Common myeloid progenitor, CD34-positive (primary cell): ENCODE measurements at places on chromosomes 5 and 9.
A peak's percentile ranks its signal among the peaks of the same experiment; 100 is the strongest.

GRCh38 chr5:17838469-17838868 is 204.2 kb downstream of the TAF11L14 start:
- no peak for DNase-seq

DNA sequence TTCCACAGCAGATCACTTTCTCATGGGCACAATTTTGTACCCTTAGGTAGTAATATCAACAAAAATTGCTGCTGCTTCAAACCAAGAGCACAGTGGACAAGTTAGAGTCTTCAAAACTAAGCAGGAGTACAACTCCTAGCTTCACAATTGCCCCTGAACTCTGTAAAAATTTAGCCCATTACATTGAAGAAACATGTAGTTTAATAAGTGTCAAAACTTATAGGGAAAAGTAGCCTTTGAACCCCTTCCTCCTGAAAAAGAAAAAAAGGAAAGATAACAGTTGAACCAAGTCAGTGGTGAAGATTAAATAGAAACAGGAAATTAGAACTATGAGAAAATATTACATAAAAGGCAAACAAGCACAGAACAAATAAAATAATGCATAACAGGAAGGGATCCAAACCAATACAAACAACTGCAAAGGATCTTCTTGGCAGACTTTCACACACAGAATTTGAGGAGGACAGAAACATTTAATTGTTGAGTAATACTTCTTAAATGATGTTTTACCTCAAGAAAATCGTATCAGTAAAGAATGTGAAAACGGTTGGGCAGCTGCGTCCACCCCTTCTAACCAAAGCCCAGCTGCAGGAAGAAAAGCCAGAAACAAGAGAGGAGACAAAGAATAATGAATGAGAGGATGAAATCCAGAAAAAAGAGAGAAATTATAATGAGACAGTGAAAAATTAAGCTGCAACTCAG is 636.0 kb downstream of the NR2F1-AS1 start:
- DNase-seq, result no peak

GRCh38 chr5:17801595-17801994 is 167.3 kb downstream of the TAF11L14 start:
- DNase-seq, result no peak

DNA sequence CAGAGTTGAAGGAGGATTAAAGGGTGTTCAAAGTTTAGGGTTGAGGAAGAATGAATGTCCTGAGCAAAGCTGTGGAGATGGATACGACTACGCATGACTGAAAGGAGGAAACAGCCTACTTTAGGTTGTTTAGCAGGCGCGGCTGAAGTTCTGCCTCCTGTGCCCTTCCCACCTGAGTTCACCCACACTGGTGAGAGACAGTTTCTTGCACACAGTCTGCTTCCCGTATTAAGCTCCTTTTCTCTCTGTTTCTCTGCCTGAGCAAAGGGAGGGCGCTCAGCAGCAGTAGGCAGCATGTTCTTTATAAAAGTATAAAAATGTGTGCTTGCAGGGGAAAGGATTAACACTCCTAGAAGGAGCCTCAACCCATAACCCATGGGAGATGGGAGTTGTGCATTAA is 224.0 kb upstream of the SMARCA2 start:
- DNase-seq, result no peak

- no peak for DNase-seq
Observed at GRCh38 chr5:92119110-92119509, 736.0 kb upstream of the ARRDC3 start.

DNA sequence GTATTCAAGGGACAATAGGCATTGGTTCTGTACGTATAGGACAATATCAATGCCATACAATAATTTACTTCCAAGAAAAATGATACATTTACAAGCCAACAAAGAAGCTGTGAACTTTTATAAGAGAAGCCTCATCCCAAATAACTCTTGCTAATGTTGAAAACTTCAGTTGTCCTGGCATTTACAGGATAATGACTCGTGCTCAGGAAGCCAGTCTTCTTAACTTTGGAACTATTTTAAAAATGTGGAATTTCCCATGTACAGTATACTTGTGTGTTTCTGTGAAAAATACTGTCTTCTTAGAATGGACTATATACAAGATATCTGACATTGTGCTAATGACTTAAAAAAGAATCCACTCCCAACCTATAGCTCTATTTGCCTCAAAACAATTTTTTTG is 1479.3 kb upstream of the CDH9 start:
- DNase-seq, result no peak

GRCh38 chr9:132014218-132014805 is 65.4 kb downstream of the MED27 start:
- no peak for DNase-seq

- DNase-seq, result no peak
Observed at GRCh38 chr9:33946779-33947535, 101.7 kb downstream of the UBAP2 start.

DNA sequence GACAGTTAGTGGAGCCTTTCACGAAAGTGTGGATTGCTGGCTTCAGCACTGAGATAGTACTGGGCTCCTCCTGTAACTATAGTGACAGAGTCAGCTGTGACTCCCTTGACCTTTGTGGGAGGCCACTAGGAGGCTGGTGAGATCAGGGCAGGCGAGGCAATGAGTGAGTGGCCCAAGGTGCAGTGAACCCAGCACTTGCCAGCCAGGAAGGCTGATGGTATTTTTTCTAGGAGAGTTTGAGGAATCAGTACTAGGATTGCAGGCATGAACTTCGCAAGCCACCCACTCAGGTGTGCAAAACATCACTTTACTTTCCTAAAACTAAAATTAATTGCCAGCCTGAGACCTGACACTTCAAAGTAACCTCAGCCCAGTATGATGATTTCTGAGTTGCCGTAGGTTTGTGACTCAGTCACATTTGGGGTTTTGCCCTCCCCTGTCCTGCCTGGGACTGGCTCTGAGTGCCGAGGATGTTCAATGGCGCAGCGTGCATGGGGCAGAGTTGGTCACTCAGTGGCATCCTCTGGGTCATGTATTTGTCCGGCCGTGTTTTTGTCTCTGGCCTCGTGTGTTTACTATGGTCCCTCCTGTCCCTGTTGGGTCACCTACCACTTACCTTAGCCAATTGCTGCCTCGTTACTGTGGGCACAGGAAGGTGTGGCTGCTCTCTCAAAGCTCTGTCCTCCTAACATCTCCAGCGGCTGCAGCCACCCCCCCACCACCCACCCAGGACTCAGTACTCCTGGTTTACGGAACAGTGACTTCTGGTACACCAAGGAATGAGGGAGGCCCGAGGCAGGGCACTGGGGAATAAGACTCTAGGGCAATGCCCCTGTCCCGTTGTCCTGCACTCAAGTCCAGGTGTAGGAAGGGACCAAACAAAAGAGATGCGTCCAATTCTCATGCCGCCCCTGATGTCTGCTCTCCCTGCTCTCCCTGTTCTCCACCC is 67.2 kb downstream of the IL31RA start:
- DNase-seq, result no peak

GRCh38 chr9:93900436-93900819 is 54.7 kb downstream of the BARX1 start:
- DNase-seq, result no peak

- DNase-seq, result peak; percentile 3
Observed at GRCh38 chr5:38250763-38251448, 7.5 kb upstream of the EGFLAM start.

DNA sequence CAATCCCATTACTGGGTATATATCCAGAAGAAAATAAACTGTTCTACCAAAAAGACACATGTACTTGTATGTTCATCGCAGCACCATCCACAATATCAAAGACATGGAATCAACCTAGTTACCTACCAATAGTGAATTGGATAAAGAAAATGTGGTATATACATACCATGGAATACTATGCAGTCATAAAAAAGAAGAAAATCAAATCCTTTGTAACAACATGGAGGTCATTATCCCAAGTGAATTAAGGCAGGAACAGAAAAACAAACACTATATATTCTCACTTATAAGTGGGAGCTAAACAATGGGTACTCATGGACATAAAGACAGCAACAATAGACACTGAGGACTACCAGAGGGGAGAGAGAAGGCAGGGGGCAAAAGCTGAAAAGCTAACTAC is 67.7 kb downstream of the NR2F1-AS1 start:
- no peak for DNase-seq

- no peak for DNase-seq
Observed at GRCh38 chr5:74772359-74772758, 5.3 kb downstream of the NSA2 start.

GRCh38 chr9:113360242-113360842 is 11.0 kb downstream of the BSPRY start:
- no peak for DNase-seq
